Purkinje cell (primary cell): ENCODE measurements at places on chromosomes 11 and 22. TPM values are rescaled to one million over a fixed set of nuclear protein-coding genes. Genes with fewer than 3 reads are reported as not detected.

The CHST1 gene
- polyA plus RNA-seq = 3.8 and 9.0 TPM in 2 replicates

The TSGA10IP gene
- polyA plus RNA-seq = 0.73 TPM in 1 of 2 replicates, not detected in the other

The FOSL1 gene
- polyA plus RNA-seq = not detected in 2 replicates

The FGF19 gene
- polyA plus RNA-seq = not detected in 2 replicates

The SCUBE1 gene
- not detected in 2 replicates for polyA plus RNA-seq

The FADD gene
- polyA plus RNA-seq = not detected in 2 replicates

The SMIM35 gene
- polyA plus RNA-seq = not detected in 2 replicates

The HBB gene
- 105 and 131 TPM in 2 replicates for polyA plus RNA-seq

The LTO1 gene
- 11.6 and 12.3 TPM in 2 replicates for polyA plus RNA-seq
